Stimulated activated CD4-positive, alpha-beta T cell treated with anti-CD3 and anti-CD28 coated beads, Interleukin-1b, Interleukin-23, amount 100 ng/mL, for 48 hours (primary cell): ENCODE measurements at places on chromosomes 13 and 19.

GRCh38 chr13:98890186-98890585 is 87.7 kb downstream of the DOCK9 start:
- peak; percentile 72 for DNase-seq

DNA sequence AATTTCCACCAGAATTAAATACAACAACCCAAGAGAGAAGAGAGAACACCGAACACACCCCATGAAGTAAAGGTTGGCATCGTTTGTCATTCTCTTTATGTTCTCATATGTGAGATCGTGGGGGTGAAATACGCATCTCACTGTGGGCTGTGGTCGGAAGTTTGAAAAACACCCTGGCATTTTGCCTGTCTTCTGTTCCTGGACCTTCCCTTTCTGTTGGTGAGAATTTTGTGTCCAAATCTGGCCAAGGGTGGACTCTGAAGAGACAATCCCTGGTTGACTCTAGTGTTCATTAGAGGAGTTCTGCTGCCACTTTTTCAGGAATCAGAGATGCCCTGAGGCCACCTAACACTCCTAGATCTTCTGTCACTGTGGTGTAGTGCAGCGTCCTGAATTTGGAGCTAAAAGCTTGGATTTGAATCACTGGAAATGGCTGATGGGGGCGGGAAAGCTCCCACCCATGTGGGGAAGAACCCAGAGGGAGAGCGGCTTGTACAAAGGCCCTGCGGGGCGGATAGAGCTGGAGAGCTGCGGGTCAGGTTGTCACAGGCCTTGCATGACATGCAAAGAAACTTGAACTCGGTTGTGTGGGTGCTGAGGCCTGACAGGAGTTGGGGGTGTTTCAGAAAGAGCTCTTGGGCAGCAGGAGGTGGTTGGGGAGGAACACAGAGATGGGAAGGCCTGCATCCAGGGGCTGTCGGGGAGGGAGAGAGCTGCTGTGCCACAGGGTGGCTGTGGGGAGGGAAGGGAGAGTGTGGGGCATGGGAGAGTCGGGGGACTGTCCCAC is 11.1 kb upstream of the SPATA13 start:
- DNase-seq: no peak

DNA sequence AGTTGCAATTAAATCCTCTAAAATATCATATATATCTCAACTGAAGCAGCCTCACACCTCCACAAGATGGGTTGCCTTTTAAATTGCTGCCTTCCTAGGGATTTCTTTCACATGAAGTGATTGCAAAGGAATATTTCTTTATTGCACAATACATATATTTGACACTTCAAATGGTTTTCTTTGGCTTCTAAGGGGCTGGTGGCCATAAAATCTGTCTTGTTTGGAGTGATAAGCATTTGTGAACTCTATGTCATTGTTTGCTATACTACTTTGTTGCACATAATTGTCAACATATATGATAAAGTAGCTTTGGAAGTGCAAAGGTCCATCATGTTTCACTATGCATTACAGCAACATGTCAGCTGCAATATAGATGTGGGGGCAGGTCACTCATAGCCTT is 2380.9 kb downstream of the PCDH9 start:
- no peak for DNase-seq

DNA sequence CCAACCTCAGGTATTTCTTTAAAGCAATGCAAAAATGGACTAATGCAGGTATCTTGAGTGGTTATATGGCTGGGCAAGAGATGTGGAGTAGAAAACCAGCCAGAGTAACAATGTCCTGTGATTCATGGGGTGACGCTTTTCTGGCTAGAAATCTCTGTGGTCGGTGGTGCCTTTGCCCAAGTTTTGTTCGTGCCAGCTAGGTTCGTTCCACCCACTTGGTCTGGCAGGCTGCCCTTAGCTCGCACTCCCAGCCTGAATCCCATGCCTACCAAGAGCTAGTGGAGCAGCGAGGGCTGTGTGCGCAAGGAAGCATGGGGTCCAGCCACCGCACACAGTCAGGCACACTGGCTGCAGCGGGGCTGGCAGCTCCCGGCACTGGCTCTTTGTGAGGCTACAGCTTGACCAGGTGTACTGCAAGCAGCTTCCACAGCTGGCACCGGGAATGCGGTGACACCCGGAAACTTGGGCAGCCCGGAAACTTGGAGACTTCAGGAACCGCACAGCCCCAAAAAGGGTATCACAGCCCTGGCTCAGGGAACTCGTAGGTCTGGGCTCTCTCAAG is 349.6 kb upstream of the PCDH20 start:
- no peak for DNase-seq

- no peak for DNase-seq
Observed at GRCh38 chr13:74128156-74128767, 5.9 kb downstream of the KLF12 start.

DNA sequence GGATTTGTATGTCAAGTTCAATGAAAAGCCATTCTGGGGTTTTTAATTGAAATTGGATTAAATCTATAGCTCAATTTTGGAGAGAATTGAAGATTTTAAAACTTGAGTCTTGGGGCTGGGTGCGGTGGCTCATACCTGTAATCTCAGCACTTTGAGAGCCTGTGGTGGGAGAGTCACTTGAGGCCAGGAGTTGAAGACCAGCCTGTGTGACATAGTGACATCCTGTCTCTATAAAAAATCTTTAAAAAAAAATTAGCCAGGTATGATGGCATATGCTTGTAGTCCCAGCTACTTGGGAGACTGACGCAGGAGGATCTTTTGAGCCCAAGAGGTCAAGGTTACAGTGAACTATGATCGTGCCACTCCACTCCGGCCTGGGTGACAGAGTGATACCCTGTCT is 41.2 kb downstream of the VAV1 start:
- no peak for DNase-seq
